ENCODE measurements at places on chromosomes 5 and 9. TPM values are rescaled to one million over a fixed set of nuclear protein-coding genes. Genes with fewer than 3 reads are reported as not detected.

- H3K27me3 ChIP-seq: no peaks in the 10 kb centered on the region
- H3K36me3 ChIP-seq: no peaks in the 10 kb centered on the region
- no peak overlapping the region for H3K4me3 ChIP-seq
- DNase-seq: no peak
These were observed 216.0 kb upstream of the PUM3 start for GRCh38 chr9:3059781-3060468.

Gene DMRT3
- not detected for polyA plus RNA-seq

GRCh38 chr5:172102913-172103626, 85.0 kb downstream of the STK10 start:
- peaks cover 25% of the 10 kb centered on the region for H3K4me1 ChIP-seq
- no peak for DNase-seq
- H3K4me3 ChIP-seq: no peak overlapping the region
- H3K27ac ChIP-seq: no peak overlapping the region
- no peaks in the 10 kb centered on the region for H3K27me3 ChIP-seq

Gene TDRD7
- 14.7 TPM for polyA plus RNA-seq
